ENCODE measurements at places on chromosomes 1 and 21.

GRCh38 chr1:60949154-60949825, 133.1 kb upstream of the NFIA start:
- DNase-seq = no peak

- no peak for DNase-seq
Measured at GRCh38 chr1:101388904-101389546, 152.2 kb downstream of the S1PR1 start.

DNA sequence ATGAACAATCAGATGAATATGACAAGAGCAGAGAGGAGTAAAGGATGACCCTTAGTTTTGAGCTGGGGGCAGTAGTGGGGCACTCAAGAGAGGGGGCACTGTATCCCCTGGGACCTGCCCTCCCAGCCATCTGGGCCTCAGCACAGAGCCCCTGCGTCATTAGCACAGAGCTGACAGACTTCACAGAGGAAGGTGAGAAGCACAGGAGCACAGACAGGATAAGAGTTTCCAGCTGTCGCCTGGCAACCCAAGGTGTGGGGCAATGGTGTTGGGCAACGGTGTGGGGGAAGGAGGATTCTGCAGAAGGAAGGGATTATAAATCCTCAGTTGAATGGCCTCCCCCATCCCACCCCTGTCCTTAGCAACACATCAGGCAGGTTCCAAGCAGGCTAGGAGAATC, 30.2 kb downstream of the RAB3B start:
- DNase-seq = no peak

- no peak for DNase-seq
Measured at GRCh38 chr1:165815725-165816124, 11.7 kb upstream of the UCK2 start.

DNA sequence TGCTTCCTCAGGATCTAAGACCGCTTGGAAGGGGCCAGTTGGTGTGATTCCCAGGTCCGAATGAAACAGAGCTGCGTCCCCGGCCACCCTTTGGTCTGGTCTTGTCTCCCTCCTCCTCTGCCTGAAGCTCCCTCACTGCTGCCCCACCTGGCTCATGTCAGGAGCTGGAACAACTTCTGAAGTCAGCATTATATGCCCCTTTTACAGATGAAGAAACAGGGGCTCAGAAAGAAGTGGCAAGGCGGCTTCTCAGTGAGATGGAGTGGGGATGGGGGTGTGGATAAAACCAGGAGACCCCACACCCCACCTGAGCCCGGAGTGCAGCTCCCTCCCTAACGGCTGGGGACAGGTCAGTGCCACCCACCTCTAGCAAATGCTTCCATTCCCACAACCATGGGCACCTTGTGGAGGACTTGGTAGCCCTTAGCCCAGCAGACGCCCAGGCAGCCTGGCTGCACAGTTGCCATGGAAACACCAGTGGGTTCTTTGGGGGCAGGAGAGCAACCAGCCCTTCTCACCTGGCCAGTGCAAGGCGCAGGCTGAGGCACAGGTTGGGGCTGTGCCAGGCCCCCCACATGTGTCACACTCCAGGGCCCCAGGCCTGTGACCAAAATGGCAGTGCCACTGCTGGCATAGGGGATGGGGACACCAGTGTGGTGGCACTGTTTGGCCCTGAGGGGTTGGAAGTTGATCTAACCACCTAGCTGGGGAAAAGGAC, 31.9 kb upstream of the ECE1 start:
- DNase-seq = no peak

GRCh38 chr1:98340511-98340910, 321.0 kb upstream of the SNX7 start:
- DNase-seq = no peak

- DNase-seq = no peak
Measured at GRCh38 chr1:5724847-5725246, 267.4 kb downstream of the NPHP4 start.

DNA sequence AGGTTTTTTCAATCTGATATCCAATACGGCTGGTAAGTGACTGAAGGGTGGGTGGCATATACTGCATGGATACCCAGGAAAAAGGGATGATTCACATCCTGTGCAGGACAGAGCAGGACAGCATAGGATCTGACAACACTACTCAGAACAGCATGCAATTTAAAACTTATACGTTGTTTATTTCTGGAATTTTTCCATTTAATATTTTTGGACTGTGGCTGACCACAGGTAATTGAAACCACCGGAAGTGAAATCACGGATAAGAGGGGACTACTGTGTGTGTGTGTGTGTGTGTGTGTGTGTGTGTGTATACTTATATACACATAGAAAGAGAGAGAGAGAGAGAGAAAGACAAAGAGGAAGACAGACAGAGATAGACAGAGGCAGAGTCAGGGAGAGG, 23.0 kb downstream of the ERICH3 start:
- DNase-seq = no peak

GRCh38 chr1:42279055-42279454, 56.0 kb downstream of the FOXJ3 start:
- no peak for DNase-seq

- DNase-seq = no peak
Measured at GRCh38 chr1:92495392-92496063, 8.8 kb upstream of the GFI1 start.

DNA sequence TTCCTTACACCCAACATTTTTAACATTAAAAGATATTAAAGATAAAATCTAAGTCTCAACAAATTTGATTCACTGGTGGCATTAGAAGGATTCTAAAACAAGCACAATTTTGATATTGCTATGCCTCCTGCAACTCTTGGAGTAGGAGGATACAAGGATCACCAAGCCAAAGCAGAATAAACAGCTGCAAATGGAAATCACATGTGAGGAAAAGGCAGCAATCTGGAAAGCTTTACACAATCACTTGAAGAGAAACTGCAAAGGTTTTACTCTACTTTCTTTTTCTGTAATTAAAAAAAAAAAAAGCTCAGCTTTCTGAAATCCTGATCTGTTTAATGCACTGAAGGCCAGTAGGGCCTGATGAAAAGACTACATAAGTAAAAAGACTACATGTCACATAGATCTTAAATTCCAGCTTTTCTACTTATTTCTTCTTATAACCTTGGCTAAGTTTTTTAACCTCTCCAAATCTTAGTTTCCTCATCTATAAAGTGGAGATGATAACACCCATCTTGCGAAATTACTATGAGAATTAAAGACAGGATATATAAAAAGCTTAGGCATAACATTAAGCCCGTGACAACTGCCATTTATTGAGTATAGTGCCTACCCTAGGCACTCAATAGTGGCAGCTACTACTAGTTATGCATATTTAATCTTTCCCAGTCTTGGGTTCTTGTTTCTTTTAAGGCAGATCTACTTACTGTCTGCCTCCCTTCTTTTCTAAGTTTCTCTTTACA, 73.5 kb downstream of the EPS15 start:
- DNase-seq = no peak

DNA sequence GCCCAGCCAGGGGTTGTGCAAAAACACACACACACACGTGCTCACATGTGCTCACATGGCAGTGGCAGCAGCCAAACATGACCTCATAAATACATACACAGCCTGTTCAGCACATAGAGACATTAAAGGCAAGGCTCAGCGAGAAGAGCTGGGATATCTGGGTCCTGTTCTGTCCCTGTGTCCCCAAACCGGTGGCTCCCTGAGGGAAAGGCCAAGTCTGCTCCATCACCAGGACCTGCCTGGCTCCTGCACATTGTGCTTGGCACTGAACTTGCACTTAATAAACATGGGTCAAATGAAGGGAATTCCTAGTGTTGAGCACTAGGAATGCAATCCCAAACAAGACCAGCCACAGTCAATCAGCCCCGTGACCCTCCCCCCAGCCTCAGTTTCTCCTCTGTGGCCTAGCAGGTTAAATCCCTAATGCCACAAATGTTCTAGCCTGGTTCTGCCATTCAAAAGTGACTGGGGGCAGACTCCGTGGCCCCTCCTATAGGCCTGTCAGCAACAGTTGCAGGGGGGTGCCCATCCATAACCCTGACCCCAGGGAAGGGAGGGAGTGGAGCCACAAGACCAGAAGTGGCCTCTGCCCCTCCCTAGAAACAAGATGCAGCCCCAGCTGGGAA, 160.9 kb upstream of the VAMP3 start:
- DNase-seq = no peak

GRCh38 chr1:185696422-185697150, 37.6 kb upstream of the HMCN1 start:
- no peak for DNase-seq

GRCh38 chr1:172417557-172417956, 2.9 kb upstream of the C1orf105 start:
- DNase-seq = no peak

DNA sequence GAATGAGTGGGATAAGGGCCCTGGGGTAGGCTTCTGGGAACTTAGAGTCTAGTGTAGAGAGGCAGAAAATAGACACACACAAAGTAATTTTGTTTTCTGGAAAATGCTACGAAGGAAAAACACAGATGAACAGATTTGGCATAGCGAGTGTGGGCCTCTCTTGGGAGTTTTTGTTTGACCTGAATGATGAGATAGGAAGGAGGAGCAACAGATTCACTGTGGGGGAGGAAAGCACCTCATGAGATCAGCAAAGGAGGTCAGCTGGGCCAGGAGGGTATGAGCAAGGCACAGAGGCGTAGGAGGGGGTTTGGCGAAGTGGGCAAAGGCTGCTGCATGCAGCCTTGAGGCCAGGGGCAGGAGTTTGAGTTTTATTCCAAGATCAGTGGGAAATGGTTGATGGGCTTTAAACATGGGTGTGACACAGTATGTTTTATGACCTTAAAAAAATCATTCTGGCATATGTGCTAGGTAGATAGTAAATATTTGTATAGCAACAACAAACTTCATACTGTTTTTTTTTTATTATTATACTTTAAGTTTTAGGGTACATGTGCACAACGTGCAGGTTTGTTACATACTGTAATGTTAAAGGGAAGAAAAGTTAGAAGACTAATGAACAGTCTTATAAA, 57.9 kb downstream of the FGGY start:
- no peak for DNase-seq
